Sigmoid colon (tissue), 7 donors: ENCODE measurements at places on chromosomes 13 and 19. TPM values are rescaled to one million over a fixed set of nuclear protein-coding genes. Genes with fewer than 3 reads are reported as not detected.

DNA sequence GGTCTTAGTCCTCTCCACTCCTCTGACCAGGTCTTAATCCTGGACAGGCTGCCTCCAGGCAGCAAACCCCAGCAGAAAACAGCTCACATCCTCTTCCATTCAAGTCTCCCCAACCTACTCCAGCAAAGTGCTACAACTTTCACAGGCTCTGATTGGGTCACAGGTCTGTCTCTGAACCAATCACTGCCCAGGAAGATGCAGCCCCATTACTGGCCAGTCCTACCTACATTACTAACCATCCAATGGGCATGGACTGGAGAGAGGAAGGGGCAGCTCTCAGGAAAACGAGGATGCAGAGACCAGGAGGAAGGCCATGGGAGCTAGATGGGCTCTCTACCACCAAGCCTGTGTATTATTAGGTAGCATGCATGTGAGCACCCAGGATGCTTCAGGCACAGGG lies 12.2 kb downstream of the MED26 start:
- no peak for DNase-seq

Gene BORCS8
- 12.4 TPM for total RNA-seq

Gene ADAMTSL5
- total RNA-seq = 0.71 TPM

GRCh38 chr13:33633701-33634545 lies 184.0 kb upstream of the RFC3 start:
- DNase-seq = no peak

DNA sequence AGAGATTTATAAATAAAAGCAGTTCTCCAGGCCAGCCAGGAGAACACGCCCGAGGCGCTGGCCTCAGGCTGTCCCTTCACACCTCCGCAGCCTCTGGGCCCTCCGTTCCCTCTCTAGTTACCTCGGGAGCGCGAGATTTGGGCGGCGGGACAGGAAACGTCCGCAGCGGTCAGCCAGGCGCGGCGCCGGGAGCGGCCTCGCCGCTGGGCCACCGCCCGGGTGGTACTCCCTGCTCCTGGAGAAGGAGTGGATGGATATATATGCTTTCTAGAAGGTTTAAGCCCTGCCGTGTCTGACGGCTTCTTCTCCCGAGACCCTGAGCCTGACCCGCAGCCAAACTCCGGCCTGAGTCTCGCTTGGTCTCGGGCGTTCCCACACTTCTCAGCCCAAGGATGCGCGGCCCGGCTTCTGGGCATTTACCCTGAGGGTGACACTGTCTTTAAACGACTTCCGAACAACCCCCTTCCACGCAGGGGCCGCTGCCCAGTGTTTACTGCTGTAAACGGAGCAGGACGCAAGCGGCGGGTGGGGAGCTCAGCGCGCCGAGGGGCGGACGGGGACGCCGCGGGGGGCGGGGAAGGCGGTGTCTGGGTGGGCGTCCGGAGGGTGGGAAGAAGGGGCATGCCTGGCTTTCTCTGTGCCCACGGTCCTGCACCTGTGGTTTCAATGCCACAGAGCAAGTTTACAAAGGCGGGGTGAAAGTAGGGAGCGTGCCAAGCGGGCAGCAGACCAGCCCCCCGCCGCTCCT lies 2.0 kb upstream of the ZIC2 start:
- DNase-seq = no peak

GRCh38 chr13:38785042-38785441 lies 98.2 kb downstream of the FREM2 start:
- no peak for DNase-seq

- peak; percentile 93 for DNase-seq
Measured at GRCh38 chr19:6092329-6093286, 17.7 kb downstream of the RFX2 start.

Gene TNFSF9
- total RNA-seq = not detected

Gene CYSLTR2
- 0.82 TPM for total RNA-seq

GRCh38 chr13:41059456-41060081 lies 1.7 kb upstream of the WBP4 start:
- DNase-seq = no peak

- peak; percentile 74 for DNase-seq
Measured at GRCh38 chr19:39415111-39416046, 2.9 kb downstream of the PLEKHG2 start.

- DNase-seq = no peak
Measured at GRCh38 chr19:11181488-11181887, 15.9 kb downstream of the KANK2 start.

DNA sequence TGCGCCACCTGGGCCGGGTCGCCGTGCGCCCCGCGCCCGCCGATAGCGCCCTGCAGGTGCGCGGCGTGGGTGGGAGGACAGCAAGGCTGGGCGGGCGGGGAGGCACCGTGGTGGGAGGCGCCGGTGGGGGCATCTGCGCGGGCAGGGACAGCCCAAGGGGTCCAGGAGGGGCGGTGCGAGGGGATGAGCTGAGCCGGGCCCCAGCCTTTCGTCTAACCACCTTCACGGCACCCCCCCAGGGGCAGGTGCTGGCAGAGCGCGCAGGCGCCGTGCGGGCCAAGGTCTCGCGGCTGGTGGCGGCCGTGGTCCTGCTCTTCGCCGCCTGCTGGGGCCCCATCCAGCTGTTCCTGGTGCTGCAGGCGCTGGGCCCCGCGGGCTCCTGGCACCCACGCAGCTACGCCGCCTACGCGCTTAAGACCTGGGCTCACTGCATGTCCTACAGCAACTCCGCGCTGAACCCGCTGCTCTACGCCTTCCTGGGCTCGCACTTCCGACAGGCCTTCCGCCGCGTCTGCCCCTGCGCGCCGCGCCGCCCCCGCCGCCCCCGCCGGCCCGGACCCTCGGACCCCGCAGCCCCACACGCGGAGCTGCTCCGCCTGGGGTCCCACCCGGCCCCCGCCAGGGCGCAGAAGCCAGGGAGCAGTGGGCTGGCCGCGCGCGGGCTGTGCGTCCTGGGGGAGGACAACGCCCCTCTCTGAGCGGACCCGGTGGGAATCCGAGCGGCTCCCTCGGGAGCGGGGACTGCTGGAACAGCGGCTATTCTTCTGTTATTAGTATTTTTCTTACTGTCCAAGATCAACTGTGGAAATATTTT lies 3.1 kb downstream of the KISS1R start:
- DNase-seq = no peak

Gene IQCN
- 5.8 TPM for total RNA-seq

DNA sequence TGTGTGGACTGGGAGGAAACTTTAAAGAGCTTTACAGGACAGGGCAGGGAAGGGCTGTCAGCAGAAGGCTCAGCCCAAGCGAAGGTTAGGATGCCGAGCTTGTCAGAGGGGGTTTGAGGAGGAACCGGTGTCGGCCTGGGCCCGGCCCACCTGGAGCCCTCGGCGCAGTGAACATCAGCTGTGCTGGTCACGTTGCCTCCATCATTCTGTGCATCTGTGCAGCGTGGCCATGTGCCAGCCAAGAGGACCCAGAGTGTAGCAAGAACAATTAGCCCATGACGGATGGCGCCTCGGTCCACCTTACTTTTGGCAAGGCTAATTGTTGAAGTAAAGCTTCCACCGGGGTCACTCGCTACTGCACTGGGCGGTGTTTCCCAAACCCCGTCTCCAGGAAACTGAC lies 161.4 kb downstream of the PTPRS start:
- DNase-seq = no peak

DNA sequence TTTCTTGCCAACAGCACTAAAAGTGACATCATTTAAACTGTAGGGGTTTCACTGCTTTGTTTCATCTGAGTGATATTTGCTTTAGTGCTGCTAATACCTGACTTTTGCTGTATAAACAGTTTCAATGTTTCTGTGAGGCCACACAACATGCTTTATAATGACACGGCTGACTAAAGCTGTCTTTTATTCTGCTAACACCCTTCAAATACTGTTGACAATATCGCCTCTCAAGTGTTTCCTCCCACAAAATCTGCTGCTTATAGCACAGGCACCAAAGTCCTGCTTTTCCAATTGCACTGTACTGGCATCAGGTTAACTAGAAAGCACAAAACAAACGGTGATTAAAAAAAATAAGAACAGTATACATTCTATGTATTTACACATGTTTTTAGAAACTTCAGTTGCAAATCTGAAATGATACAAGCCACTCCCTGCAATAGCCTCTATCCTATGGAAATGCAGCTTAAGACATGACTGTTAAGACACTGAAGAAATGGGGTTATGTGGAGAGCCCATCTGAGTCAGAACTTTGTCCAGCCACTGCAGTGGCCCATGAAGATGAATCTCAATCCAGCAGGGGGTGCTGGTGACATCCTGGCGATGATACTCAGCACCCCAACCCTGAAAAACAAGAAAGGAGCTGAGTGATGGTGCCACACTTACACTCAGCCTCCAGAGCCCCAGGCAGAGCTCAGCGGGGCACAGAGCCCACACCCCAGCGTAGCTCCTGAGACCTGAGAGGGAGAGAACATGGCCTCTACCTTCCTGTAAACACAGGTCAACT lies 29.4 kb downstream of the RFXAP start:
- no peak for DNase-seq
